Inflammatory macrophage (primary cell): ENCODE measurements at places on chromosomes 2 and 18.

- no peak for DNase-seq
Observed at GRCh38 chr2:131417886-131418285, 53.9 kb upstream of the RAB6D start.

GRCh38 chr2:157784169-157784822 lies 91.8 kb downstream of the ACVR1 start:
- DNase-seq: no peak

DNA sequence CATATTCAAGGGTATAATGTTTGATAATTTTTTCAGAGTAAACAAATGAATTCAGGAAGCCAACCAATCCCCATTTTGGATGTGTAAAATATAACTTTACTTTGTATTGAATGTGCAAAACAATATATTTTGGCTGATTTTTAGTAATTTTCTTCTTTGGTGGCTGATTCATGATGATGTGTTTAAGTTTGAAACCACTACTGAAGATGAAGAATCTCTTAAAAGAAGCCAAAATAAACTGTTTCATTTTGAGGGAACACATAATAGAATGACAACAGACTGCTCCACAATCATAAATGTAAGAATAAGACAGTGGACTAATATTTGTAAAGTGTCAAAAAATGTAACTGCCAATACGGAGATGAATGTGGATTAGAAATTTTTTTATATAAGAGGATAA lies 52.5 kb upstream of the TRIM43 start:
- no peak for DNase-seq

DNA sequence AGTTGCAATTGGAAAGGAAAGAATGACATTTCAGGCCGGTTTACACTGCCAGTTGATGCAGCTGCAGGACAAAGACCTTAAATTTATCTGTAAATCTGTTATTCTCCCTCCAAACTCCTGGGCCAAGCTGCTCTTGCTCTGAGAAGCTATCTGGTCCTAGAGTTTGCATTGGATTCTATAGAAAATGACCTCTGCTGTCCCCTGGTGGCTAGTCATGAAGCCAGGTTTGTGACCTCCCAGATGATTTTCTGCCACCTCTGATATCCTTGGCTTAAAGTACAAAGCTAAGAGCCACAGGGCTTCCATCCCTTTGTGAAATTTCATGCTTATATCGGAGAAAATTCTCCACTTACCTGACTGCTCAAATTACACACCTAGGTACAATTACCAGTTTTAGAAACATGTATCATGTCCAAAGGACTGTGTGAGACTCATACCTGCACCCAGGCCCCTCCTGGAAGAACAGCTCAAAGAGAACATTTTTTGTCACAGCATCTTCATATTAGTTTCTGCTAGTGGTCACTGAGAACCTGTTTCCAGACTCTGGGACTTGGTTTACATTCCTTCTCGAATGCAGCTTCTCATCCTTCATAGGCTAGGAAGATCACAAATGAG lies 28.9 kb upstream of the IER3IP1 start:
- DNase-seq: peak; percentile 54

DNA sequence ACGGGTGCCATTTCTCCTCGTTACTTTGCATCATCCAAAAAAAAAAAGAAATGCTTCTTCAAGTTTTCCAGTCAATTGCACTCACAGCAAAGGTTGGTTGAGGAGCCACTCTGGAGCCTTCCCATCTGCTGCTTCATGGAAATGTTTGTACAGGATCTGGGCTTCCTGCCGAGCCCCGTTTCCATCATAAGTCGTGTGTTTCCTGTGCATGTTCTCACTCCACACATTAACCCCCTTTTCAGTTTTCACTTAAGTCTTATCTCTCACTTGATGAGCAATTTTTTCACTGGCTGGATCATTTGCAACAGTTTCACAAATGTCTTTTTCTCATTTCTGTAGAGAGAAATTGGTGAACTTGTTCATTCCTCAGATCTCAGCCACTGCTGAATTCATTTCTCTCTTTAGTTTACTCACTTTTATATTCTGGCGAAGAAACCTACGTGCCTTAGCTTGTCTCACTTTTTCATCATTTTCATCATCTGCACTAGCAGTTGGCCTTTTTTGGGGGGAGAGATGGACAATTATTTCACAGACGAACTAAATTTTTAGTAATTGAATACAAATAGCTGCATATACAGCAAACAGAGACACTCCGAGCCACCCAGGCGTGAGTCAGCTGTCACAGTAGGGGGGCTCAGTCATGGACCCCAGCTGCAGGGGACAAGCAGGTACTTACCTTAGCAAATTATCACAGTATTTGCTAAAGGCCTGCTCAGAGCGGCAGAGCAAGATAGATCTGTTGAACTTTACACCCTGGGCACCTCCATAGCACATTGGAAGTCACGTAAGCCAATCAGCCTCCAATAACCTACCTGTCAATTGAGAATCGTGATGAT lies 750.8 kb upstream of the ID2 start:
- no peak for DNase-seq

DNA sequence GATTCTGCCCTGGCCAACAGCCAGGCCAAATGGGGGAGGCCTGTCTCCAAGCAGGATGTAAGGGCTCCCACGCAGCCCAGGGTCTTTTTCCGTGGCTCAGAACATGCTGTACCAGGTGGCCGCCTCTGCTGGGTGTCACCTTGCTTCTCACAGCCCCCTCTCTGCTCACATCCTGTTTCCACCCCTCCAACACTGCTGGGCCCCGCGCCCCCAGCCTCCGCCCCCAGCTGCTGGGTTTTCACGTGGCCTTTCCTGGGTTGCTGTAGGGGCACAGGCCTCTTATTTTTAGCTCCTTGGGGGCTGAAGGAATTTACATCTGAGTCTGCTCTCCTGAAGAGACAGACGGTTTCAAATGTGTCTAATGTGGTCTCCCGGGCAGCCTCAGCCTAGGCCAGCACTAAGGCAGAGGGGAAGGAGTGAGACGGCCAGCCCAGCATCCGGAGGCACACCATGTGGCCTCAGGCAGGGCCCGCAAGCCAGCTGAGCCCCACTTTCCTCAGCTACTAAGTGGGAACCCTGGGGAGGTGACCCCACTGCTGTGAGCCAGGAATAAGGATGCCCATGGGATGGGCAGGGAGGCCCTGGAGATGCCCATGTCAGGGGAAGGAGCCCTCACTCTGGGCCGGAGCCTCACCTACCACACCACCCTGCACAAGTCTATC lies 18.7 kb upstream of the DUSP2 start:
- no peak for DNase-seq

DNA sequence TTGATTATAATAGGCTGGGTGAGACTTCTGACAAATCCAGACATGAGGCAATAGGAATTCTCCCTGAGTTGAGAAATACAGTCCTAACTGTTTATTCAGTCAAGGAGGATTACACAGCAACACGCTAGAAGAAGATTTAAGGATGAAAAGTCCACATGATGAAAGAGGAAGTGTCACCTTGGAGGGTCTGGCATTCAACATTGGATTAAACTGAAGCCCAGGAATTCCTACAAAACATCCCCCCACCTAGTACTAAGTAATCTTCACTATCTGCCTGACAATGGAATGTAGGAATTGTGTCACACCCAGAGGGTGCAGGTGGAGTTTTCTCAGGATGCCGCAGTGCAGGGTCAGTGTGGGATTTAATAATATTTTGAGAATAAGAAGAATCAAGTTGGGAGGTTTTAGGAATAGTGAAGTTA lies 142.4 kb downstream of the SOCS6 start:
- DNase-seq: no peak

GRCh38 chr2:44705876-44706480 lies 235.5 kb upstream of the SIX3 start:
- DNase-seq: no peak
